ENCODE measurements at places on chromosomes 6 and 20. TPM values are rescaled to one million over a fixed set of nuclear protein-coding genes. Genes with fewer than 3 reads are reported as not detected.

GRCh38 chr20:49729780-49730179 is 16.1 kb upstream of the B4GALT5 start:
- DNase-seq = no peak

GRCh38 chr6:109237077-109237985 is 142.0 kb downstream of the CEP57L1 start:
- no peak for DNase-seq

- no peak for DNase-seq
Measured at GRCh38 chr6:108119769-108120141, 45.2 kb upstream of the OSTM1 start.

DNA sequence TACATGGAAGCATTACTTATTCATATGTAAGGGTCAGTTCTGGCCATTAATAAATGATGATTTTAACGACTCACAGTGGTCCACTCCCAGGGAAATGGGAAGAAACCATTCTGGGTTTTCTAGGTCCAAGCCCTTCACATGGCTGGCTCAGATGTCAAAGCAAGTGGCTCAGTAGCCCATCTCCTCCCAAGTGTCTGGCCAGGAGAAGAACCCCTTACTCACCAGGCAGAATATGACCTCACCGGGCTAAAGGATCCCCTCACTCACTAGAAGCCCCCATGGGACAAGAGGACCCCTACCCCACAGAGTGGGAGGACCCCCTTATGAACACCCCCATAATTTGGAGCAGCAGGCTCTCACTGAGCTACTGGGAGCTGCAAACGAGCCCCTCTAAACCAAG is 34.0 kb downstream of the PREX1 start:
- DNase-seq = no peak

DNA sequence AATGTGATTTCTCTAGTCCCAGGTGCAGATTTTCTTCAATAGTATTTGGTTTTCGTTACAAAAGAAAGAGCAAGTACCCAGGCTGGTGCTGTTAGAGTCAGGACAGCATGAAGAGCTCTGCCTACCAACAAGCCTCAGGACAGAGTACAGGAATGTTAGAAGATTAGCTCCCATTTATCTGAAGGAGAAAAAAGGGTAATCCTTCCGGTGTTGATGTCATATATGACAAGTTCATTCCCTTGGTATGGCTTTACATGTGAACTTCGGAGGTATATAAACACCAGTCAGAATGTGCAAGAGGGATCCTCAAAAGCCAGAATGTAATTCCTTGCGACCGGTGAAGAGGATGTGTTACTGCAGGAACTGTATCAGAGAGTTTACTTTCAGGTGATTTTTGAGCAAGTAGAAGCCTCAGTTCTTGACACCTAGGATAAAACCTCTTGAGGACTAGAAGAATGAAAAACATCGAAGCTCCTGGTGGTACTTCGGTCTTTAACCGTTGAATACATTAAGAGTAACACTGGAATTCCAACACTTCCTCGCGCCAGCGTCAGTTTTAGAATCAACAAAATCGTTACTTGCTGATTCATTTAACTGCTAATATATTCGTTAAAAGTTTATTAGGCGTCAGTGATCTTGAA is 194.2 kb upstream of the ZNF184 start:
- no peak for DNase-seq

DNA sequence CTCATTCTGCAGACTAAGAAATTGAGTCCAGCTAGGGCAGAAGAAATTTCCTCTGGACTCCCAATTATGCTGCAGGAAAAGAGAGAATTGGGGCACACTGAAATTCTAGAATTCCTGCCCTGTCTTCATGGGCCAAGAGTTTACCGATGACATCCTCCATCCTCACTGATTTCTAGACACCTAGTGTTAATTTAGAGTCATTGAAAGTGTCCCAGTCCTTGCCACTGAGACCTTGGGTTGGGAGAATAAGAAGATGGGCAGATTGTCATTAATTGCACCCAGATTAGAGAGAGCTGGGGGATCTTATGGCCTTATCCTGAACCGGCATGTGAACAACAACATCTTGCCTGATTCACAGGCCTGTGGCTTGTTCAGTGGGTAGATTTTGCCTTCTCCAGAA is 29.0 kb downstream of the ANGPT4 start:
- no peak for DNase-seq

- DNase-seq = no peak
Measured at GRCh38 chr20:56428881-56429280, 16.8 kb downstream of the CASS4 start.

DNA sequence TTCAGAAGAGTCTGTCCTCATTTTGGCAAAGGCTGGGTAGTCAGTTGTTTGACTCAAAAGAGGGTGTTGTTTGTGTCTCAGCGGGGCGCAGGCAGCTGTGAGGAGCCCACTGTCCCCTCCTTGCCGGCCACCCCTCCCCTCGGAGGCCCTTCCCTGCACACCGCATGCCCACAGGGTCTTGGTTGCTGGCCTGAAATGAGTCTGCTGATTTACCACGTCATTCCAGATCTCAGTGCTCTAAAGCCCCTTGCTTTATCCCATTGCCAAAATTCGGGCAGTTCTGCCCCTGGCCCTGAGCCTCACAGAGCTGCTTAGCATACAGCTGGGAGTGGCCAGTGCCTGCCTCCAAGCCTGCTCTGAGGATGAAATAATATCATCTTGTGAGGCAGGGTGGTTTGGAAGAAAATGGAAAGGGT is 220.7 kb downstream of the UST start:
- DNase-seq = no peak

DNA sequence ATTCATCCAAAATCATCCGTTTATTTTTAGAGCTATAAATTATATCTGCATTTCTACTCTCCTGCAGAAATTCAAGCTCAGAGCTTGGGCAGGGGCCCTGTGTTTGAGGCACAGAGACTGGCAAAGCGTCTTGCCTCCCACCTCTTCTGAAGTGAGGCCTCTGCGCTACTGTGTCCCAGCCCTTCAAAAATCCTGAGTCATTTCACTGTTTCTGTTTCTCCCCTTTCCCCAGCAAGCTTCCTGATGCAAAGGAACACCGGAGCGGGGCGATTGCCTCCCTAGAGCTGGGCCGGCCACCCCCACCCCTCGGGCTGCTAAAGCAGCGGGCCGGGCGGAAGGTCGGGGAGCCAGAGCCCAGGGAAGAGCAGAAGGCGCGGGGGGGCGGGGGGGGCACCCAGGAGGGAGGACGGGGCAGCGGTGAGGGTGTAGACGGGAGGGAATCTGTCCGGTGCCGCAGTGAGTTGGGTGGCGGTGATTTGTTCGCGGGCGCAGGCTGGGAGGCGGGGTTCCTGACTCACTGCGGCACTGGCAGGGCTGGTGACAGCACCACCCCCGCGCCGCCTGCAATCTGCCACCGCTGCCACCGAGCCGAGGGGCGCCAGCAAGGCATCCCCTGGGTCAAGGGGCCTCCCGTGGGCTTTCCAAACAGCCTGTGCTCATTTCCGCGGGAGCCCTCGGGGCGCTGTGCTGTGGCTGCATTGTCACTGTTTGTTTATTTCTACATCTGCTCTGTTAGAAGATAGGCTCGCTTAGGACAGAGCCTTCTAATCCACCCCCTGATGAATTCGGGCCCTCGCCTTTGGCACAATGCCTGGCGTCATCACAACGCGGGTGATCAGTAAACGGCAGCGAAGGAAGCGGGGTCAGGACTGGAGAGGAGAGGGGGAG is 46.5 kb upstream of the SNAP25 start:
- peak; percentile 18 for DNase-seq

GRCh38 chr6:53651764-53652401 is 13.7 kb downstream of the KLHL31 start:
- peak; percentile 59 for DNase-seq

GRCh38 chr6:105587349-105588122 is 184.7 kb upstream of the PREP start:
- DNase-seq = no peak

DNA sequence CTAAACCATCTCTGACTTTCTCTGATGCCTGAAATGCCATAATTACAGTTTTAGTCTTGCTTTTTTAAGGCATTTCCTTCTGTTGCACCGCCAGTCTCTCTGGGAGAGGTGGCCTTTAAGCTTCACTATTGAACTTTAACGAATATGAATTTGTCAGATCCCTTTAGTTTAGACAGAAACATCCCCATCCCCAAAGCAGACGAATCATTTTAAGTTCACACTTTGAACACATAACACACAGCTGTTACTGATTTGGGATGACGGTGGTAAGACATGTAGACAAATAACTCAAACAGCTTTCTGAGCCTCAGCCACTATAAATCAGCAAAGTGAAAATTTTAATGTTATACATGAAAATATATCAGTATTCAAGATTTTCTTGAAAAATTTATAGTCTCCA is 7.2 kb upstream of the IPCEF1 start:
- no peak for DNase-seq

DNA sequence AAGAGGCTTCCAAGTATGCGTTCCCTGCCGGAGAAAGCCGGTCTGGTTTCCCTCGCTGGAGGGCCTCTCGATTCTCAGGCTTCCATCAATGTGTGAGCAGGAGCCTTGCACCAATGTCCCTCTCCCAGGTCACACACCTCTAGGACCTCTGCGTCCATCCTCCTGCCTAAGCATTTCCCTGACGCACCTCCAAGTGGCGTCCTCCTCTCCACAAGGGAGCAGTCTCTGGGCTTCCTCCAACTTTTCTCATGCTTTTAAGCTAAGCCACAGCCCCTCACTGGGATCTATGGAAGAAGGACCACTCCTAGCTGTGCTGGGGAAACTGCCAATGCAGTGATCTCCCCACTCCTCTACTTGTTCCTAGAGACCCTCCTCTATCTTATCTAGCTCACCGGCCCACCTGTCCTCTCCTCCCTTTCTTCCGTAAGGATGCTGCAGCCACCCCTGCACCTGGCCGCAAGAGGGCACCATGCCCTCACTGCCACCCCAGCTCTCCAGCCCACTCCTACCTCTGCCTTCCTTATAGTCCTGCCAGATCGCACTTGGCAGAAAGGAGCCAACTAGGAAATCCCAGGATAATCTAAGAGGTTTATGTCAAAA is 258.7 kb downstream of the LRFN2 start:
- DNase-seq = peak; percentile 28

DNA sequence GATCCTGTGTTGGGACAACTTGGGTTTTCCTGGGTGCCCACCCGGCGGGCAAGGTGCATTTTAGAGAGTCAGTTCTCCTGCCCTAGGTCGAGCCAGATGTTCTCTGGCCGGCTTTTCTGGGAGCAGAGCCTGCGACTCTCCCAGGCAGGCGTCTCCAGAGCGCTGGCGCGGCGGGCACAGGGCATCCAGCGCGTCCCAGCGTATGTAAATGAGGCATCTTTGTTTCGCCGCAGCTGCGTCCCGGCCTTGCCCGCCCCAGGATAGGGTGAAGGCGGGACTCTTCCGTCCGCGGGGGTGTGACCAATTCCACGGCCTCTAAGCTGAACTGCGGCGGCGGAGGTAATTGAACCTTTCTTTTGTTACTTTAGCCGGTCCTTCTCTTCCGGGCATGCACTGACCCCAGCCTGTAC is 9.1 kb downstream of the GRIK2 start:
- no peak for DNase-seq

DNA sequence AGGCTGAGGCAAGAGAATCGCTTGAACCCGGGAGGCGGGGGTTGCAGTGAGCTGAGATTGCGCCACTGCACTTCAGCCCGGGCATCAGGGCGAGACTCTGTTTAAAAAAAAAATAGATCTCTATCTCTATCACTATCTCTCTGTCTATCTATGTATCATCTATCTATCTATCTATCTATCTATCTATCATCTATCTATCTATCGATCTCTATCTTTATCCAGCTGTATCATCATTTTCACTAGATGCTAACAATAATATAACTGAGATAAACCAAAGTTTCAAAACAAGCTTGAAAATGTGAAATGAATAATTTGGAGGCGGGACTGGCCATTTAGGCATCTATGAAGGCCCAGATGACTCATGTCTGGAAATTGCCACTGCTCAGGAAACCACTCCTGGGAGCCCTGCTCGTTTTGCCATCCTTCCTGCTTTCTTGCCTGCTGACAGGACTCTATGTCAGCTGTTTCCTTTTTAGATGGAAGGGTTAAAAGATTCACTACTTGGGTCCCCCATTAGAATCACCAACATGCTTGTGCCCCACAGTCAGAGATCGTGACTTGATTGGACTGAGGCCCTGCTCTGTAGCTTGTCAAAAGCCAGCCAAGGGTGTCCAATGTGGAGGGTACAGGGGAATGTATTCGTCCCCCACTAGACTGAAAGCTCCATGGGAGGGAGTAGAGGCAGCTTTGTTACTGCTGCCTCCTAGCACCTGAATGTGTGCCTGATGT is 61.7 kb downstream of the UTRN start:
- DNase-seq = no peak

DNA sequence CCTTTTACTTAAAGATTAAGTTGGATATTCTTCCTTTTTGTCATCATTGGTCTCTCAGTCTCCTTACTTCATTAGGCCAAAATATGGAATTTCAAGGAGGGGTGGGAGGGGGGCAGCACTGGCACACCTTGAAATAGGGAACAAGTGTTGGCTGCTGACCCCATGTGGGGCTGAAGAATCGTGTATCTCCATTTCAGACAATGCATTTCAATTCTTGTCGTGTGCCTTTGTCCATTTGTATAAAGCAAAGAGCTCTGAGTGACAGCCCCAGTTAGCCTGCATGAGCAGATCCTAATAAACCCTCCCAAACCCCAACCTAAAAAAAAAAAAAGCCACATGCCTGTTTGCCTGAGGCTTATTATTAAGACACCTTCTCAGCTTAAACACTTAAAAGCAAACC is 1.0 kb upstream of the TFAP2D start:
- no peak for DNase-seq

DNA sequence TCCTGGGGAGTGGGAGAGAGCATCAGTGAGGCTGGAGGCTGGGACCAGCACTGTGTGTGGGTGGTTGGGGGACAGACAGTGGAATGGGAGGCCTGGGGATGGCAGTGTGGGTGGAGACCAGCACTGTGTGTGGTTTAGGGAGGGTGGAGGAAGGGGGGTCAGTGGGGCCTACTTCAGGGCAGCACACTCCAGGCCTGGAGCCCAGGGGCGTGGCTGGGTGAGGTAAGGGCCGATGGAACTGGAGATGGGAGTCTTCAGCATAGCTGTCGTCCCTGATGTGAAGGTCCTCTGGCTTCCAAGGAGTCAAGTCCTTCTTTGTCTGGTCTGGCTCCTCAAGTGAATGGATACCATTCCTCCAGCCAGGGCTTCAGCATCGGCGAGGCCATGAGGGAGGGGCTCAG is 18.6 kb downstream of the KCNK17 start:
- no peak for DNase-seq

- no peak for DNase-seq
Measured at GRCh38 chr6:128071212-128071611, 170.4 kb upstream of the THEMIS start.

DNA sequence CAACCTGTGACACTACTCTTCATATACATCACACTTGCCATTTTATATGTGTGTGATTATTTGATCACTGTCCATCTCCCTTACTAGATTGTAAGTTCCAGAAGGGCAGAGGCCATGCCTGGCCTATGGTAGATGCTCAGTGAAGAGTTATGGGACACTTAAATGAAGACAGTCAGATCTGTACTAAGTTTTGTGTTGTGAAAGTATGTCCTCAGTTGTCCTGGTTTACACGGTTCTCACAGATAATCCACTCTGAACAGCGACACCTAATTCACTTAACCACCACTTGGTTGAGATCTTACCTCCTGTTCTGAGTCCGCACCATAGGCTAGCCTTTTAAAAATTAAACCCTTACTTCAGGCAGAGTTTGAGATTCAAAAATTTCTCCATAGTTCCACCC is 434.1 kb upstream of the SOX4 start:
- no peak for DNase-seq

Gene SLC17A2
- 0.86 TPM for polyA plus RNA-seq

Gene SLC35D3
- polyA plus RNA-seq = not detected

Gene GID8
- polyA plus RNA-seq = 57.8 TPM

Gene ADAM33
- polyA plus RNA-seq = 9.1 TPM

Gene ZNF391
- polyA plus RNA-seq = 13.5 TPM

Gene RNF144B
- 20.5 TPM for polyA plus RNA-seq

Gene C20orf144
- 0.33 TPM for polyA plus RNA-seq

Gene OR2B2
- polyA plus RNA-seq = not detected

Gene GPR63
- polyA plus RNA-seq = 4.9 TPM

Gene DLL1
- 8.2 TPM for polyA plus RNA-seq

Gene RBL1
- polyA plus RNA-seq = 15.8 TPM

Gene MYBL2
- 34.0 TPM for polyA plus RNA-seq

Data from left kidney (tissue), 8 donors.